Left cardiac atrium (tissue), 4 donors: ENCODE measurements at places on chromosomes 5 and 9.

DNA sequence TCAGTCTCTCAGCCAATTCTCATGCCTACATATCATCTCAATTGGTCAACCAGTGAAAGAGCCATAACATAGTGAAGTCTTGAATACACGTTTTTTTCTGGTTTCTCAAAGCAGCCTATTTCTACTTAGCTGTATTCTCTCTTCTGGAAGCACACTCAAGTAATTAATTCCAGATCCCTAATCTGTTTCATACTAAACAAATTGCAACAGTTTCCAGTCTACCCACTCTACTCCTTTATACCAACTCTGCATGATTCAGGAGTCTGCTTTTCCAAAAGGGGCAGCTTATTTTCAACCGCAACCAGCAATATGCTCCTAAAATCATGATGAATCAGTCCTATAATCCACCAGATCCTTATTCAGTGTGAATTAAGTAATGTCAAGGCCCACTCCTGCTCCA is 211.7 kb downstream of the TLE1 start:
- no peak for DNase-seq

DNA sequence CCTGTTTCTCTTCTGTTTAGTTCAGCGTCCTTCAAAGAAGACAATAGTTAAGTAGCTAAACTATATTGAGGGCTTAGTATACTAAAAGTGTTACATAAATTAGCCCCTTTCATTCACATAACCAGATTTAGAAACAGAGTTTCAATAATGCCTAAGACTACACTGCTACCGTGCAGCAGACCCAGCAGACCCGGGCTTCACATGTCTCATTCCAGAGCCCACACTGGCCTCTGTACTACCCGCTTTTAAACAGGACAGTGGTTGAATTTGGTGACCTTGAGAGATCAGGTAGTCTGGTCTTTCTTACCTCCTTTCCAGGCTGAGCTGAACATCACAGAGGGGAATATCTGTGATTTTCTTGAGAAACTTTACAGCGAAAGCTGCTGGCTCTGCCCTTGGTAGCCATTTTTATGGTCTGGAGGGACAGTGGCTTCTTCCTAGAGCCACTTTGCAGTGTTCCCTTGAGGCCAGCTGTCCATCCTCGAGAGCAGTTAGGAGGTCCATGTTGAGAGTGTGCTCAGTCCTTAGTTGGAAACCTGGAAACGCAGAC is 56.5 kb downstream of the SLC22A5 start:
- no peak for DNase-seq

GRCh38 chr5:149794487-149794971 is 64.4 kb downstream of the PPARGC1B start:
- peak; percentile 53 for DNase-seq

DNA sequence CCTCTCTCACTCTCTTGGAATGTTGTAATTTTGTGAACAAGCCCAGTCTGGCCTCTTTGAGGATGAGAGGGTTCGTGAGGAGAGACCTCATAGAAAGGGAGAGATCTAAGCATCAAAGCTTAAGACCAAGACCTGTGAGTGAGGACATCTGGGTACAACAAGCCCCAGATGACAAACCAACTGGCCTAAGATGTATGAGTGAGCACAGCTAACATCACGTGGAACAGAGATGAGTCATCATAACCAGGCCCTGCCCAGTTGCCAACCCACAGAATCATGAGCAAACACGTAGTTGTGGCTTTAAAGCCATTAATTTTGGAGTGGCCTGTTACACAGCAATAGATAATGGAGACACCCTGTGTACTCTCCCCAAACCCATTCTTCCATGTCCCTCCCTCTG is 439.1 kb upstream of the KIF2A start:
- DNase-seq, result no peak

DNA sequence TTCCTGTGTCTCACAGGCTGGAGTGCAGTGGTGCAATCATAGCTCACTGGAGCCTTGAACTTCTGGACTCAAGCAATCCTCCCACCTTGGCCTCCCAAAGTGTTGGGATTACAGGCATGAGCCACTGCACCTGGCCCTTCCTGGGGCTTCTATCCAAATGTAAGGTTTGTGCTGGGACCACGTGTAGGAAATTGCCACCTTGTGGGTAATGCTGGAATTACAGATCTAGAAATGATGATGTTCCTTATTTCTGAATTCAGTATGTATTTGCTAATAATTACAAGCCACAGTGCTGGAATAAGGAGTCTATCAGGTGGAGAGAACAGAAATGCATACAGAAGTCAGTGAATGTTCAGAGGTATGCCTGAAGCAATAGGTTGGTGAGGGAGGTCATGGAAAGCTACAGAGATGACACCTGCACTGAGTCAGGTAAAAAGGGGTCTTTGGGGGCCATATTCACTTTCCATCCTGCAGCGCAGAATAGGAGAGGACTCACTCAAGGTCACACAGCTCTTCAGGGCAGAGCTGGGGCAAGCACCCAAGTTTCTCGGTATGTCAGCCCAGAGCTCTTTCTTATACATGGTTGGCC is 8.8 kb upstream of the IGFBPL1 start:
- DNase-seq, result no peak

- no peak for DNase-seq
These were observed 47.4 kb downstream of the PRKACG start for GRCh38 chr9:68966496-68966944.

GRCh38 chr9:32292611-32293010 is 91.8 kb upstream of the ACO1 start:
- no peak for DNase-seq

GRCh38 chr5:142178651-142179050 is 70.1 kb downstream of the NDFIP1 start:
- DNase-seq, result no peak

GRCh38 chr9:70480405-70480980 is 66.0 kb upstream of the KLF9 start:
- peak; percentile 94 for DNase-seq

DNA sequence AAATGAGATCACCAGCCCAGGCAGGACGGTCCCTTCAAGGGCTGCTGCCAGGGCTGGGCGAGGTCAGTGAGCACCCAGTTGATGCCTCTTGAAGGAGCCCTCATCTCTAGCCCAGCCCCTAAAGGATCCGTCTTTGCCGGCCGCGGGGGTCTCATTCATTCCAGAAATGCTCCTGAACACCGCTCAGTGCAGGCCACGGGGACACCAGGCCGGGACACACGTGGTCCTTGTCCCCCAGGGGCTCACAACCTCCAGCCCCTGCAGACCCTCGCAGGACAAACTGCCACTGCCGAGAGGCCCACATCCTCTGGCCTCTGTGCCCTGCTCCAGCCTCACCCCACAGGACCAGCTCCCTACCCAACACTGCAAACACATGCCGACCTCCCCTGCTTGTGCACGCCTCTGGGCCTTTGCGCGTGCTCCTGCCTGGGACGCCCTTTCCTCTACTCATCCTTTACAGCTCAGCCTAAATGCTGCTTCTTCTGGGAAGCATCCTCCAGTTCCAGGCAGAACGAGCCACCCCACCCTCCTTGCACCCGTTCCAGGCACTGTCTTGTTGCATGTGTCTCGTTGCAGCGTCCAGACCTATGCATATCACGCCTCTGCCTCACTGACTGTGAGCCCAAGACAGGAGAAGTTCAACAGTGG is 10.3 kb upstream of the LAMC3 start:
- no peak for DNase-seq

DNA sequence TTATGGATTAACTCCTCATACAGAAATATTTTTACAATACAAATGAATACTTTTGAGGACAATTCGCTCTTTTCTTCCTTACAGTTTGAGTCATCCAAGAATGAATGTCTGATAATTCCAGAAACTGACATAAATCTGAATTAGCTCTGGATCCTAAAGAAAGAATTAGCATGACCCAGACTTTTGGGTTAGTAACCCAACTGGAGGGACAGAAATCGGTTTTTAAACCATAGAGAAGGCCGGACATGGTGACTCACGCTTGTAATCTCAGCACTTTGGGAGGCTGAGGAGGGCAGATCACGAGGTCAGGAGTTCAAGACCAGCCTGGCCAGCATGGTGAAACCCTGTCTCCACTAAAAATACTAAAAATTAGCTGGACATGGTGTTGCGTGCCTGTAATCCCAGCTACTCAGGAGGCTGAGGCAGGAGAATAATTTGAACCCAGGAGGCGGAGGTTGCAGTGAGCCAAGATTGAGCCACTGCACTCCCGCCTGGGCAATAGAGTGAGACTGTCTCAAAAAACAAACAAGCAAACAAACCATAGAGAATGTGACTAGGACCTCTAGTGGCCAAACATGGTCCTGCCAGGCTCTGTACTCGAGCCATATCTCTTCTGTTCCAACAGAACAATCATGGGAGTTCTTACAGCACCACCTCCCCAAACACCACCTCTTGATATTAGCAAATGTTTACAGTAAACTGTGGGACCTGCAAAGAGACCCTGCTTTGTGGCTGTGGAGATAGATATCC is 44.8 kb downstream of the LURAP1L start:
- no peak for DNase-seq

DNA sequence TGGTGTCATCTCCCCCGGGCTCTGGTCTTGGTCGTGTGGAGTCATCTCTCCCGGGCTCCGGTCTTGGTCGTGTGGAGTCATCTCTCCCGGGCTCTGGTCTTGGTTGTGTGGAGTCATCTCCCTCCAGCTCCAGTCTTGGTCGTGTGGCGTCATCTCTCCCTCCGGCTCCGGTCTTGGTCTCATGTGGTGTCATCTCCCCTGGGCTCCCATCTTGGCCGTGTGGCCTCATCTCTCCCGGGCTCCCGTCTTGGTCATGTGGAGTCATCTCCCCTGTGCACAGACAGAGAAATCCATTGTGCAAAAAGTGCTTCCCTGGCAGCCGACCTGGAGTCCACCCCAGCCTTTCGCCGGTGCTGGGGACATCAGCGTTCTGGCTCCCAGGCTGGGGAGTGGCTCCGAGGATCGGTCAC is 91.1 kb upstream of the CACNA1B start:
- no peak for DNase-seq

DNA sequence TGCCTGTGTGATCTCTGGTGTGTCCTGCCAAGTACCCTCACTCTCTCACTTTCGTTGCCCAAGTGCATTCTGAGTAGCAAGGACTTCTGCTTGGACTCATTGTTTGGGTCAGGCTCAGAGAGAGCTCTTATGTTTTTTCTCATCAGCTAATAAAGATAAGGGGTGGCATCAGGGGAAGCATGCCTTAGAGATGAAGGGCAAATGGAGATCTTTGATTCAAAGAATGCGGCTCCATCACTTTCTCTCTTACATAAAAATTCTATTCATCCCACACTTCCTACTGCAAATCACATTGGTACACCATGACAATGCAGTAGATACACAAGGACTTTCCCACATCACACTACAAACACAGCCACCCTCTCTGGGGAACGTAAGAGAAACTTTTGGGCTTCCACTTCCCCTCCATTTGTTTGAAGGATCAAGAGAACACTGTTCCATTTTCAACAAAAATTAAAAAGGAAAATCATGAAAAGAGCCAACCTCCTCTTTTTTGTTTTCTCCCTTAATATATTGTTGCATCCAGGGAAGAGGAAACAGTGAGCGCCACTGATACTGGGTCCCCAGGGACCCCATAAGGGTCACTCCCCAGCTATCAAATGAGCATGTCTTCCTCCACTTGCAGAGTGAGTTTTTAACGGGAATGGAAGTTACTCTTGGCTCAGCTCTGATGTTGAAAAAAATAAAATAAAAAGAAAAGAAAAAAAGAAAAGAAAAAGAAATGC is 73.0 kb downstream of the ZNF366 start:
- DNase-seq, result peak; percentile 35

DNA sequence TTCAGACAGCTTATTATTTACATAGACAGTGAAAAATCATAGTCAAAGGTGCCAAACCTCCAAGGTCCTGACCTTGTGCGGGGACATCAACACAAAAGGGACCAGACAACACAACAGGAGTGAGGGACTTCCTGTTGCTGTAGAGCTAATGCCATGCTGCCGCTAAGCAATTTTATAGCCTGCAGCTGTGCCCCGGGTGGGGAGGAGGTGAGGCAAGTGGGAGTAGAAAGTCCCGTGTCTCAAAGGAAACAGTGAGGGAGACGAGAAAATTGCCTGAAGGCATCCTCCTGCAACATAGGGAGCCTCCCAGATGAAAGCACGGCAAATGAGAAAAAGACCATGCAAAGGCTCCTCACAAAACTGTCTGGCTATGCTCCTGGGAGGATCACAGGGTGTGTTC is 58.8 kb downstream of the CAAP1 start:
- DNase-seq, result no peak

- no peak for DNase-seq
These were observed 13.0 kb downstream of the ERAP1 start for GRCh38 chr5:96794757-96795156.

GRCh38 chr5:112106878-112107277 is 312.2 kb downstream of the EPB41L4A start:
- DNase-seq, result no peak

- no peak for DNase-seq
These were observed 23.9 kb downstream of the CLTA start for GRCh38 chr9:36214571-36214970.
